ENCODE measurements at places on chromosomes 4 and X.

- DNase-seq: no peak
These were observed 16.0 kb downstream of the AMELX start for GRCh38 chrX:11309220-11309619.

DNA sequence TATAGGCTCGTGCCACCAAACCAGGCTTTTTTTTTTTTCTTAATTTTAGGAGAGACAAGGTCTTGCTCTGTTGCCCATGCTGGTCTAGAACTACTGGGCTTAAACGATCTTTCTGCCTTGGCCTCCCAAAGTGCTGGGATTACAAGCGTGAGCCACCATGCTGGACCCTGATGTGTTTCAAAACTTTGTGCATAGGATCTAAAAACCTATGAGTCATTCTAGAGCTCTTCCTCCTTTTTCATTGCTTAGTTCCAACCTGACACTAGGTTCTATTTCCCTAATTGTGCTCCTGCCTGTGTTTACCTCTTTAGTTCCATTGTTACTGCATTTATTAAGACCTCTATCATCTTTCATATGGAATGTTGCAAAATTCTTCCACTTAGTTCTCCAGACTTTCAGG is 57.3 kb downstream of the HPGD start:
- no peak for DNase-seq

- no peak for DNase-seq
These were observed at the start of gene BDH2 for GRCh38 chr4:103099691-103100392. Gene BDH2, minus strand, starts transcription at chr4:103099834. Its CDS starts 3,580 bp downstream, at chr4:103096254.

DNA sequence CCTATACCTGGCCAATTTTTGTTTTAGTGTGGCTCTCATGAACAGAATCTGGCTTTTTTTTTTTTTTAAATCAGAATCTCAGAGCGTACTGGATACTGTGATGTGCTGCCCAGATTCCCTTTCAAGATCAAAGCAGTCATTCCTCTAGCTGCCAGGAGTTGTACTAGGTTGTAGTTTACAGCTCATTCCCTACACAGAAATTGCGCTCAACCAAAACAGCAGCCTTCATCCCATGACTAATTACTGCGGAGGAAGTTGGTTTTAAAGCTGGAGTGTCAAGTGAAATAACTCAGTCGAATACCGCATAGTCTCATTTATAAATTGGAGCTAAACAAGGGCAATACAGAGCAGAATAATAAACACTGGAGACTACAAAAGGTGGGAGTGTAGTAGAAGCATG is 12.2 kb upstream of the TMPRSS11B start:
- DNase-seq: no peak

- peak; percentile 48 for DNase-seq
These were observed 21.1 kb downstream of the ACOX3 start for GRCh38 chr4:8419222-8420041.

GRCh38 chrX:153502796-153503195 is 8.0 kb downstream of the BGN start:
- no peak for DNase-seq

DNA sequence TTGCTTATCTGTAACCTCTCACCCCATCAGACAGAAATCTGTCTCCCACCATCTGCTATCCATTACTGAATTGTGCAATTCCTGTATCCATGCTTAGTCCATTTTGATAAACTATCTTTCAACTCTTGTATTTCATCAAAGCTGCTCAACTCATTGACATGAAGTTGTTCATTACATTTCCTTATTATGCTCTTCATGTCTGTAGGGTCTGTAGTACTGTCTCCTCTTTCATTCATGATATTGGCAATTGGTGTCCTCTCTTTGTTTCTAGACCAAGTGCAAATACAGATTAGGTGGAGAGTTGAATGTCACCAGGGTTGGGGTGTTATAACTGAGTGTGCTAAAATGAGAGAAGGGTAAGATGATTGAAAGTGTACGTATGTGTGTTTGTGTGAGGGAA is 69.2 kb upstream of the ADRA2C start:
- no peak for DNase-seq

DNA sequence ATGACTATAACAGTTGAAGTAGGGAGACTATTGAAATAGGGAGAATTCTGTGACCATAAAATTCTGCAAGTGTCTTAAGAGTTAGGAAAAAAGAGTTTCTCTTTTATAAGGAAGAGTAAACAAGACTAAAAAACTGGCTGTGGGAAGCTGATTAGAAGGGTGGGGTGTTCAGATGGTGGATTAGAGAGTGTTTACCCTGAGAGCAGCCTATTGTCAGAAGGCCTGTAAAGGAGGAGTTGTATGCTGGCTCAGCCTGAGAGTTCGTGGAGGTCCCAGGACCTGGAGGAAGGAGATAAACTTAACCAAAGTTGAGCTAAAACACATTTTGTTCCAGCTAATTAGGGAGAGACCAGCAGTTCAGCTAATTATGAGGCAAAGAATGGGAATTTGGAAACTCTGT is 629.7 kb downstream of the PCDH7 start:
- DNase-seq: no peak

DNA sequence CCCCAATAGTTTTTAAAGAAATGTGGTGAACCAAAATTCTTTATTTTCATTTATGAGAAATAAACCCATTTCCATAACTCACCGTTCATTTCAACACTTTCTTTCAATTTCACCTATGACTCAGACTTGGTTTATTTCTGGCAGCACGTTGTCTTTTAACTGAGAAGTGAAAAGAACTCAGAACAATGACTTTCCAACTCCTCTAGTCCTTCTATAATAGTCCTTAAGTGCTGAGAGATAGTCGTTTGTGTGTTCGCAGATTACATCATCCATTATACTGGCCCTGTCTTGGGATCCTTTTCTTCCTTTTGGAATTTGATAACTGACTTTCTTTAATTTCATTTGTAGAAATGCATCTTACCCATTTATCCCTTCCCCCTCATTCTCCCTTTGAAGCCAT is 113.6 kb downstream of the GLUD2 start:
- no peak for DNase-seq

- DNase-seq: no peak
These were observed 123.6 kb upstream of the MID1 start for GRCh38 chrX:10744007-10744406.

DNA sequence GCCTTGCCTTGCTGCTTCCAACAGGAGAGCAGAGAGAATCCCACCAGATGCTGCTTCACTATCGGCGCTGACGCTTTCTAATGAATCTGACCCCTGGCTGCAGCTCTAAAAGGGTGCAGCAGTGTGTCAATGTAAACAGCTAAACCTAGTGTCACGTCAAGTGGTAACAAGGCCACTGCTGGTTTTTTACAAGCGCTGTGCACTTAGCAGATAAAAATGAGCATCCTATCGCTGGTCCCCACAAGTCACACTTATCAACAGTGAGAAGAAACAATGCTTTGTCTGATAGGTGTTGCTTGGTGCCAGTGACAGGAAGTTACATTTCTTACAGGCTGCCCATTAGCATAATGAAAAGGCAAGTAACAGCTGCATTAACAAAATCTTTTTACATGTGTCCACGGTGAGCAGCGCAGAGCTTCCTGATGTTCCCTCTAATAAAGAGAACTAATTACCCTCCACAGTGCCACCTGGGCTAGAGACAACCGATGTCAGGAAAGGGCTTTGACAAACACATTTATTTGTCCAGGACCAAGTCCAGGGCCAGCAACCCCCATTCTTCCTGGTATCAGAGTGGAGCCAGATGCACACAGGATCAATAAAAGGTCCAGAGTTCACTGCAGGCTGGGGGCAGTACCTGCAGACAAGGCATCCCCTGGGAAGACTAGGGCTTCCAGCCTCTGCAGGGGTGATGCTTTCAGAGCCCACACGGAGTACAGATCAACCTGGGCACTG is 176.0 kb downstream of the MGST2 start:
- DNase-seq: no peak

GRCh38 chrX:53715346-53715924 is 28.9 kb upstream of the HUWE1 start:
- no peak for DNase-seq

- no peak for DNase-seq
These were observed 36.4 kb upstream of the FREM3 start for GRCh38 chr4:143736861-143737260.

DNA sequence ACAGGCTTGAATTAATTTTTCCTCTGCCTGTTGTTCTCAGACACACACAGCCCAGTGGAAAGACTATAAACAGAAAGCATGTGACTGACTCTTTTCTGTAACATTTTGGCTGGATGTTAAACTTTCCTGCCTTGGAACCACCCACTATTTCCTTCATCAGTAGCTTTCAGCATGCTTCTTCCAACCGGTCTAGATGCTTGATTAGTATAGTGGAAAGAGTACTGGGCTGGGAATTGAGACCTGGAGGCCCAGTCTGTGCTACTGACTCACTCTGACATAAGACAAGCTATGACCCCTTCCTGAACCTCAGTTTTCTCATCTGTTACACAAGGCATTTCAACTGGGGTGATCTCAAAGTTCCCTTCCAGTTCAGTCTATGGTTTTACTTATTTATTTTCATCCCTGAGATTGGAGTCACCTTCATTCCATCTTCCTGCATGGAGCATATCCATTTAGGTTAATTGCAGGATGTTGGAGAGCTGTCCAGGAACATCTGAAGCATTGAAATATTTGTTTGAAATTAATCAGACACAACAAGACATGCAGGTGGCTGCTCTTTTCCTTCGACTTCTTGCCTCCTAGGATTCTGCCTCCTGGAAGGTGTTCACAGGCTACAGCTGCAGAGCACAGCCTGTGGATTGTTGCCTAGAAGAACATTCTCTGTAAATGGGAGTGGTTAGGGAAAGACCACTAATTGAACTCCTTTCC is 173.4 kb downstream of the RTL9 start:
- DNase-seq: no peak

All from stimulated activated CD8-positive, alpha-beta memory T cell treated with anti-CD3 and anti-CD28 coated beads, Interleukin-2, amount 100 ng/mL, for 48 hours (primary cell).